ENCODE measurements at places on chromosomes 2 and 18.

- no peak for DNase-seq
Measured at GRCh38 chr2:54579061-54579681, 123.0 kb downstream of the SPTBN1 start.

GRCh38 chr2:220057916-220058315 lies 430.5 kb downstream of the SLC4A3 start:
- DNase-seq: no peak

DNA sequence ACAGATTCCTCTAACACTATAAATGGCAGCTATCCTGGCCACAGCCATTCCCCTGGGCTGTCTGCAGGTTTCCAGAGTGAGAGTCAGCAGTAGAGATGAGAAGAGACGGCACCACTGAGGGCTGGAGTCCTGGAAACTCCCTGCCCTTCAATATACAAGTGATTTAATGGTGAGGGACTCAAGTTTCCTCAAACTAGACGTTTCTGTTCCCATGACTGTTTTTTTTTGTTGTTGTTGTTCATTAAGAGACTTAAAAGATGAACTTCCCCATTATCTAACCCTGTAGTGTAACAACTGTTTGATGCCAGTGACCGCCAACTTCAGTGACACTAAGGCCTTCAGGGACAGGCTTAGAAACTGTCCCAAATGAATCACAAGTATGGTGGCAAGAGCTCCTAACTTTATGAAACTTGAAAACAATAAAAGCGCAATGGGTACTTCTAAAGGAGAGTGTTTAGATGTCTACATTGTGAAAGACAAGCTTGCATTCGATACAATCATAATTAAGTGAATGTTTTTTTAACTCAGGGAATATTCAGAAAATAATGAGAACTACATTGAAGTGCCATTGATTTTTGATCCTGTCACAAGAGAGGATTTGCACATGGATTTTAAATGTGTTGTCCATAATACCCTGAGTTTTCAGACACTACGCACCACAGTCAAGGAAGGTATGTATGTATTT lies 34.0 kb downstream of the IL1R2 start:
- DNase-seq: no peak

GRCh38 chr18:3875961-3876360 lies 426.0 kb downstream of the TGIF1 start:
- no peak for DNase-seq

- DNase-seq: no peak
Measured at GRCh38 chr2:101500860-101501259, 25.9 kb upstream of the RFX8 start.

DNA sequence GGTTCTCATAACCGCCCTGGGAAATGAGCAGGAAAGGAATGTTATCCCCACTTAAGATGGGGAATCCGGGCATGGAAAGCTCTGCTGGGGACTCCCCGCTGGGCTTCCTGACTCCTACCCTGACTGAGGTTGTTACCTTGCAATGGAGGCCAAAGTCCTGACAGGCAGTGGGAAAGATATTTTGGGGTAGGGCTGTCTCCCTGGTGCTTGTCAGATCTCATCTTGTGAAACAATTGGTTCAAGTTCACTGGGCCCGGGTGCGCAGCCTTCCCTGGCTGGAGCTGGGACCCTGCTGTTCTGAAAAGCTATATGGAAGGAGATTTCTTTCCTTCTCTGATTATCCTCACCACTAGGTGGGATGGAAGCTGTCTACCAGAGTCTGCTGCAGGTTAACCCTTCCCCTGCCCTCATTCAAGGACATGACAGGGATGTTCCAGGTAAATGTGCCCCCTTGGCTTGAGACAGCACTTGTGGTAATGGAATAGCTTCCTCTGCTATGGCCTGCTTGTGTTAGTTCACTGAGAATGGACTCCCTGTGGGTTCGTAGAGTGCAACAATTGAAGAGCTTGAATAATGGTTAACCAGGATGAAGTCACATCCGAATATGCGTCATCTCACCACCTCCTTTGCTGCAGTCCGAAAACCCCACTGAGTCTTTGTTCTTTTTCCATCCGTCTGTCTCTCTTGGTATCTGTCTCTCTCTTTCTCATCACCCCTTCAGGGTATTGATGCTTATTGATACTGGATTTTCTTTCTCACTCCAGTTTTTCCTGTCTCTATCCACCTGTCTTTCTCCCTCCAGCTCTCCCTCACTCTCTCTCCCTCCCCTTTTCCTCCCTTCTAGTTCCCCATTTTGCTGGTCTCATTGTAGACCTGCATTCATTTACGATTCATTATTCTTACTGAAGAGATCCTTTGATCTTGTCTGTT lies 67.8 kb upstream of the EPAS1 start:
- no peak for DNase-seq

DNA sequence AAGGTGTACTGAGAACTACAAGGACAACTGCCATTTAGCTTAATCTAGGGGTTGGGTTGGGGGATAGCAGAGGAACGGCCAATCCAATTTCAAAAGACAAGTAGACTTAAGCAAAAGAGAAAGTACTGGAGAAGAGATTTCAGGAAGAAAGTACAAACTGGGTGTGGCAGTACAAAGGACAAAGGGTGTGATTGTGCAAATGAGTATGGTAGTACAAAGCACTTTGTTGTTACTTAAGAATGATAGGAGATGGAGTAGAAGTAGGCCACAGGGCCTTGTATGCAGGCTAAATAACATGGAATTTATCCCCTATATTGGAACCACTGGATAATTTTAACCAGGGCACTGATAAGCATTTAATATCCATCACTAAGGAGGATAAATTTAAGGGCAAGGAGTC lies 4.7 kb upstream of the ORC2 start:
- no peak for DNase-seq

- no peak for DNase-seq
Measured at GRCh38 chr2:119069781-119070180, 88.8 kb downstream of the C1QL2 start.

DNA sequence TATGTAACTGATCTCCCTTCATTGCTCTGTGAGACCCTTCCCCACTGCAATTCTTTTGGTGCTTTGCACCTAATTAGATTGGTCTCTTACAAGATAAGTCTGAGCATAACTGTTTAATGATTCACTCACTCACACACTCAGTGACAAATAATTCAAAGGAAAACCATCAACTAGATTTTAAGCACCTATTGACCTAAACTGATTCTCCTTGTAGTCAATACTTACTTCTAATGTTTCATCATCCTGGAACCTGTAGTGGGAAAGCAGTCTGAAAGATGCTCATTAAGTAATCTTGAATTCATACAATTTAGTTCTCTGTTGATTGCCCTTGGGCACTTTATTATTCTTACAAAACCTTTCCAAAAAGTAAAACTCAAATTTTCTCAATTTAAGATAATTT lies 74.3 kb upstream of the COL5A2 start:
- DNase-seq: no peak

- DNase-seq: no peak
Measured at GRCh38 chr2:219569635-219570034, 1.7 kb downstream of the OBSL1 start.

GRCh38 chr18:9688036-9688741 lies 19.9 kb upstream of the RAB31 start:
- DNase-seq: no peak

DNA sequence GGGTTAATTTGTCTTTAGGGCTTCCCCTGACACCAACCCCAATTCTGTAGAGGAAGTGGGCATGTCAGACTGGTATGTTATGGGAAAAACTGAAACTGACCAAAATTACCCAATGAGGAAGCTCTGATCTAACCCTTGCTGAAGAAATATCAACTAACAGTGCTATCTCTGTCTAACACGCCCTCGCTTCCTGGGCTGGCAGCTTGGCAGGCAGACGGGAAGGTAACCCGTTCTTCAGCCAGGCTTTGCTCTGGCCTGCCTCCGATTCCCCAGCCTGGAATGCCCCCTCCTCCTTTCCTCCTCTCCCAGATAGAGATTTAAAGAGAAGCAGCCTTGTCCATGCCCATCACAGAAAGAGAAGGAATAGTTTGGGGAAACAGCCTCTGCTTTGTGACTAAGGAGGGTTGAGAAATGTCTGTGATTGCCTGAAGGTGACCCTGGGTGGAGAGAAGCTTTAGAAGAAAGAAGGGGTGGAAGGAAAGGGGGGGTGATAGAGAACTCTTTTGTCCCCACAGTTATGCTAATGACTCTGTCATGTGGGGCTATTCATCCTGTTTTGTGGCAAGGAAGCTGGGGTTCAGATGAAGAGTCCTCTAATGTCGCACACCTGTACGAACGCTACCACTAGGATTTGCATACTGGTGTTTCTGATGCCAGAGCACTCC lies 15.4 kb downstream of the HK2 start:
- DNase-seq: no peak

GRCh38 chr18:38933322-38933721 lies 1367.7 kb upstream of the CELF4 start:
- no peak for DNase-seq

GRCh38 chr2:20421988-20422370 lies 24.9 kb upstream of the RHOB start:
- peak; percentile 99 for DNase-seq

GRCh38 chr2:46748735-46749531 lies 166.7 kb downstream of the MCFD2 start:
- DNase-seq: no peak

- DNase-seq: no peak
Measured at GRCh38 chr2:25000036-25000435, 28.3 kb upstream of the DNAJC27 start.

GRCh38 chr2:119293900-119294299 lies 70.3 kb downstream of the STEAP3 start:
- no peak for DNase-seq

DNA sequence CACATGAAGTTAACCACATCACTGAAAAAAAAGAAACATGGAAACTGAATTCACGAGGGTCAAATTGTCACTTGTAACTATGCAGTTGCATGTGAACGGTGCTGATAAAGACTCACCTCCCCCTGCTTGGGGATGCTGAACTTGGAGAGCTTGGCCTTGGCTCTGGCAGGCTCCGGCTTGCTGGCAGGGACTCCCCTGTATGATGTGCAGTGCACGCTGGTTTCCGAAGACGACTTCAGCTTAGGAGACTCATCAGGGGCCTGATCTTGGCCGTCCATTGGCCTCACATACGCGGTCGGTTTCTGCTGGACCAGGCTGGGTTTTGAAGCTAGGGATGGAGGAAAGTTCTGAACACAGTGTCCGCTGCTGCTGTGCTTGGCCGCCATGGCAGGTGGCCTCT lies 135.9 kb downstream of the AFF3 start:
- no peak for DNase-seq

- DNase-seq: no peak
Measured at GRCh38 chr2:112686348-112687217, 34.2 kb upstream of the NT5DC4 start.

DNA sequence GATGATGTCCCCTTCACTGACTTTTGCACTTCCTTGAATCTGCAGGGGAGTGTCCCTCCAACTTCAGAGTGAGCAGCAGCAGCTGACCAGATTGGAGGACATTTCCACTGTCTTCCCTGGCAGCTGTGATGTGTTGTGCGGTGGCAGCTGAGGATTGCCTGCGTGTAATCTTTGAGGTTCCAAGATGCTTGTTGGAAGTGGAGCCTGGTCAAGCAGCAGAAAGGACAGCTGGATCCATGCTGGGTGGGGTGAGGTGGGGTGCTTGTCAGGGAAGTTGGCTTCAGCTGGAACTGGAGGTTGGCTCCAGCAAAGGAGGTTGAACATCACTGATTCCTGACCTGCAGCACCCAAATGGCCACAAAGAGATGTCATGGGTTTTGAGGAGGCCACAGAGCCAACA lies 64.8 kb downstream of the ST3GAL5 start:
- no peak for DNase-seq

DNA sequence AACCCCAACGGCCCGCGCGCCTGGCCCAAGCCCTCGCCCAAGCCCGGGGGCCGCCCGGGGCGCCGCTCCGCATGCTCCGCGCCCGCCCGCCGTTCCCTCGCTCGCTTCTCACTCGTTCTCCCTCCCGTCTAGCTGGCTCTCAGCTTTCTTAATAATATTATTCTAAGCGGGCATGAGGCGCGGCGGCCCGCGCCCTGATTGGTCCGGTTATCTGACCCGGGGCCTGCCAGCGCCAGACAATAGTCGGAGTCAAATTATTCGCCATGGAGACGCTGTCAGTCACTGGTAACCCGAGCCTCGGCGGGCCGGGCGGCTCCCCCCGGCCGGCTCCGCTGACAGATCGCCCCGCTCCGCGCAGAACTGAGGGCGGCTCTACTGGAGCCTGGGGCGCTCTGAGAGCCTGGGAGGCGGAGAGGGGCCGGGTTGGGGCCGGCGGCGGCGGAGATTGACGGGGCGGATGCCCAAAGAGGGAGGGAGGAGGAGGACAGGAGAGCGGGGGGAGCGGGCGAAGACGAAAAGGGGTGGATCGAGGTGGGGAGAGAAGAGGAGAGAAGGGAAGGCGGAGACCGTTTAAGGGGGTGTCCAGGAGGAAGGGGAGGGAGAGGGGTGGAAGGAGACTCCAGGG lies at the start of gene SIX2:
TSS of gene SIX2 (minus strand) at position 150 of the 625 bp plus-strand sequence. CDS start 342 bp downstream, outside the sequence.
- peak; percentile 95 for DNase-seq

DNA sequence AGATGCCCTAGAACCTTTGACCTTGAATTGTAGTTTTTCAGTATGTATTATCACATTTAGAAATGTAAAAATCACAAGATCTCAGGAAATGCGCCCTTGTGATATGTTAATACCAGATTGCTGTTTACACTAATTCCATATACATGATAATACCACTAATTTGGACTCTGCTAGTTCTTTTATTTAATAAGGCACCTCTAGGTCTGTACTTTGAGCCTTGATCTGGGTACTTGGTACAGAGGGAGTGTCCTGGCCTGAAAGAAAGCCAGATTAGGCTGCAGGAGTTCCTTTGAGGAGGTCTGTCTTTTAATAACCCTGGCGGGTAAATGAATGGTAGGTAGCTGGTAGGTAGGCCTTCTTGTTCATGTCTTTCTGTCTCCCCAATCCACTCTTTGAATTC lies 26.3 kb downstream of the PLEKHA3 start:
- no peak for DNase-seq

- DNase-seq: no peak
Measured at GRCh38 chr2:13558368-13558767, 841.6 kb downstream of the TRIB2 start.

DNA sequence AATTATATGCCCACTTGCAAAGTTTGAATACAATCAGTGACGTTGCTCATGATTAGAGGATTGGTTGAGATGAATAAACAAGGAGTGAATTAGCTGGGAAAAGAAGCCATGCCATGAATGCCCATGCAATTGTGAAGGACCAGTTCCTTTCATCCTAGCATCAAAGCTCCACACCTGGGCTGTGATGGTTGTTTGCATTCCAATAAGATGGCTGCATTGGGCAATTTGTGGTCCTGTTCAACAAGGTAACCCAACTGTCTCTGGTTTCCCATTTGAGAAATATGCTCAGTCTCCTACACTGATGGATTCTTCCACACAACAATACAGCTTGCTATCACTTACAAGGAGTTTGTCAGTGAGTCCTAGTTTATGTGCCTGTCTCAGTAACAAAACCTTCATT lies 550.2 kb downstream of the STK39 start:
- DNase-seq: no peak

GRCh38 chr2:174748948-174749347 lies 15.3 kb downstream of the CHRNA1 start:
- DNase-seq: no peak

- peak; percentile 82 for DNase-seq
Measured at GRCh38 chr2:174012347-174013314, 47.5 kb upstream of the SP3 start.

DNA sequence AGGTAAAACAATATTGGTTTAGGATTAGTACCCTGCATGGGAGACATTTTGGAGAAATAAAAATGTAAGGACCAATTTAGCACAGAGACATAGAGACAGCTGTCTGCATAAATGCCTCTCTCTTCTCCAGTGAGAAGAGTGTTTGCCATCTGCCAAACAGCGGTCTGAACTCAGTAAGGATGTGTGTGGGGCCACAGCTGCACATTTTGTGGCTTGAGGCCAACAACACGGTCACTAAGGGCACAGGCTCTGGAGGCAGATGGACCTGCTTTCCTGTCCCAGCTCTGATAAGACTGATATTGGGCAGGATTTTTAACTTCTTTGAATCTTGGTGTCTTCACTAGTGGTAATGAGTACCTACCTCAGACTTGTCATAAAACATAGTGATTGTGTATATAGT lies 10.2 kb downstream of the ZBTB14 start:
- no peak for DNase-seq
